ENCODE measurements at places on chromosomes 7 and 10. TPM values are rescaled to one million over a fixed set of nuclear protein-coding genes. Genes with fewer than 3 reads are reported as not detected.

GRCh38 chr10:74690393-74690792, 136.0 kb upstream of the KAT6B start:
- DNase-seq: no peak

DNA sequence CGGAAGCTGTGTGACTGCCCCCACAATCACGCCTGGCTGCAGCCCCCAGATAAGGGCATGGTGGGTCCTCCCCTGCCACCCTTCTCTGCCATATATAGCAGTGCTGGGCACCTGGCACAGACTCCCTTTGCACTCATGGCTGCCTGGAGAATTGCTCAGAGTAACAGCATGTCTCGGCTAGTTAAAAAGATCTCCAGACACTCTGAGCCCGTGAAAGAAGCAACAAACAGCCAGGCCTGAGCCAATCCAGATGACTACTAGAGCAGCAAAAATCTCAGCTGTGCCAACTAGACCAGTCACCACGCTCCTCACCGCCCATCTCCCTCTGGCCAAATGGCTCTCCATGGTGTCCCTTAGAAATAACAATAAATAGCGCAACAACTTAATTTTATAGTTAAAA, 71.3 kb downstream of the PARD3 start:
- DNase-seq: no peak

Gene AQP1
- total RNA-seq: not detected

Gene BLOC1S2
- 45.8 TPM for total RNA-seq

DNA sequence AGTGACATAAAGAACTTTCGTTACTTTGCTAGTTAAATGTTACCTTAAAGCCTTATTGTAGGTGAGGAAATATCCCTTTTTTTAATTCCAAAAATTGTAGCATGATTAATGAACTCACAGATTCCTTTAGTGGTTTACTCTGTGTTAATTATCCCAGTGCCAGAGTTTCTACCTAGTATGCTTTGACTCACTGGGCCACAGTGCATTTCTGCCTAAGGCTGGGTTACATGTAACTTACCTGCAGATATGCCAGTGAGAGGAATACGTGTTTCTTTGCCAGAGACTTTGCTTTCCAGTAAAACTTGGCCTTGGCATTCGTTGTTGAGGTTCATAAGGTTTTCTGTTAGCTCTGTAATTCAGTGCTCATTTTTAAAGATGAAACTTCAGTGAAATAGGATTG, 380.8 kb upstream of the LRGUK start:
- DNase-seq: no peak

Gene CDCA7L
- total RNA-seq: 128 TPM

DNA sequence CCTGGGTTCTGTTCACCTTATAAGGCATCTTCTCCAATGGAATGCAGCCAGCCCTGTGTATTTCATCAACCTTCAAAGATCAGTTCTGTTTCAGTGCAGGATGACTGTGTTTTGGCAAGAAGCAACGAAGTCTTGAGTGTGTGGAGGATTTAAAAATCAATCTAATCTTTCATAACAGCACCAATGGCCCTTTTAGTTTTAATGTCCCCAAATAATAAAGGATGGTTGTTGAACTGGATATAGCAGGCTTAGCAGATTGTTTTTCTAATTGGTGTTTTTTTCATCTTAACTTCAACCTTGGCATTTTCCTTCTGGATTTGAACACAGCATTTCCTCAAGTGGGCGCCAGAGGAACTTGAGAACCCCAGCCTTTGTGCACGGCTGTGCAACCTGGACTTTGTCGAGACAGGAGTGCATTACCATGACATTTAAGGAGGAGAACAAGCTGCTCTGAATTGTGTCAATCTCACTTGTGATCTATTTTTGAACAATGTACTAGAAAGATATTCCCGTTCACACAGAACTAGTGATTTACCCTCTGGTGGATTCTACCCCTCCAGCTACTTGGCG, 313.3 kb upstream of the AKR1E2 start:
- DNase-seq: peak; percentile 65

Gene GPR37
- 20.0 TPM for total RNA-seq

Gene TMEM139
- 2.5 TPM for total RNA-seq

Gene ADAM12
- 0.11 TPM for total RNA-seq

DNA sequence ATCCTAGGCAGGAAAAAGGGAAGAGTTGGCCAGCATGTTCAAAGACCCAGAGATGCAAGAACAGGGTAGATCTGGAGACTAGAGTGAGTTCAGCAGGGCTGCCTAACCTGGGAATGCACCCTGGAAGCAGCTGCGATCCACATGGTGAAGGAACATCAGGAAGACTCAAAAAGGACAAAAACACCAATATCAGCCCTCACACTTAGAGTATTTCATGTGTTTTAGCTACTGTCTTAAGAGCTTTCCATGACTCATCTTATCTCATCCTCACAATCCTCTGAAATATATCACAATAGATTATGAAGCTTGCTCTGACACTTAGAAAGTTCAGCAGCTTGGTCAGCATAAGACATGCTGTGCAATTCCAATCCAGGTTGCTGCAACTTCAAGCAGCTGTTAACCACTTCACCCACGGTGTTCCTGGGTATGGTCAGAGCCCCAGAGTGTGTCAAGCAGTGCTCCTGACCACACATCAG, 380.9 kb downstream of the PARD3 start:
- no peak for DNase-seq

Gene CD36
- not detected for total RNA-seq

DNA sequence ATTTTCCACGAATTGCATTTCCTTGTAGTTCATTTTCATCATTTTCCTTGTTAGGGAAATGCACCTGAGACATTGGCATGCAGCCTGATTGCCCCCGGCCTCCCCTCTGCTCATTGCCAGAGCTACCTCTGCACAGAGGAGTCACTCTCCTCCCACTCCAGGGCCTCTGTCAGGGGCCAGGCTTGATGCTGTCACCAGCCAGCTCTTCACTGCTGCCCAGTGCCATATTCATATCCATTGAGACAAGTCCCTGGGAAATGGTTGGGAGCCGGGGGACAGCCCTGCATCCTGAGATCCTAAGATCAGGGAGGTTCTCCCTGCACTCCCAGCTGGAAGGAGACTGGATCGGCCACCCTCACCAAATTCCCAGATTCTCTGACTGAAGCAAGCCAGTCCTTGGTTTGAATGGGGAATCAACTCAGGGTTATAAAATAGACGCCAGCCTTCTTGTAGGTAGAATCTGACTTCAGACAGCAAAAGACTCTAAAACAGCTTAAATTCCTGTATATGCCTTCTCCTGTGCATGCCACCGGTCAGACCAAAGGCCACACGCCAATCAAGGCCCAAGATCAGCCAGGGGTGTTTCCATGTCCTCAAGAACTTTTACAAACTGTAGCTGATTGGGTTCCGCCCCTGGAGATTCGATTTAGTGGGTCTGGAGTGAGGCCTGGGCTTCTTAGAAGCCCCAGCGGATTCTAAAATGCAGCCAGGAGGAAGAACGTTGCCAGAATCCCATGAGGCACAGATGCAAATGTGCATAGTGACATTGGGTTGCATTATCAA, 86.5 kb downstream of the PARP12 start:
- DNase-seq: no peak

Gene LIPM
- total RNA-seq: not detected

Gene MEST
- total RNA-seq: 154 TPM

GRCh38 chr7:95772771-95773581, 622 bp downstream of the DYNC1I1 start:
- peak; percentile 62 for DNase-seq

DNA sequence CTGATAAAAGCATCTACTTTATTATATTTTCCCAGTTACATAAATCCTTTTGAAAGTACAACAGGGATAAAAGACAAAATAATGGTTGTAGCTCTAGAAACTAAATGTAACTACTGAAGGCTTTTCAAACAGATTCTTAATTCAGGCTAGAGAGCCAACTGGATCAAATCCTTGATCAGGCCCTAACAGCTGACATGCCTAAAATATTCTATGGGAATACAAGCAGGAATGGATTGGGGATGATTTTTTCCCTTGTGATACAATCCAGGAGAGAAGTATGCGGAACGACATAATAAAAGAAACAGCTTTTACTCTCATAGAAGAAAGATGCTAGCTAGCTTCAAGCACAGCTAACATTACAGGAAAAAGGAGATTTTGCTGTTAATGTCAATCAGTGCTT, 49.0 kb downstream of the NT5C2 start:
- DNase-seq: no peak

GRCh38 chr7:131553931-131554330, 2.5 kb downstream of the PODXL start:
- DNase-seq: peak; percentile 48

- peak; percentile 89 for DNase-seq
These were observed 50.5 kb downstream of the TMEM209 start for GRCh38 chr7:130154501-130155317.

Gene DDC
- total RNA-seq: 0.48 TPM

- peak; percentile 30 for DNase-seq
These were observed 102.8 kb upstream of the RET start for GRCh38 chr10:42973870-42974692.

Gene MYH16
- not detected for total RNA-seq

- DNase-seq: no peak
These were observed 21.2 kb downstream of the ZNF680 start for GRCh38 chr7:64541438-64542359.

Gene OR2A42
- total RNA-seq: not detected

Gene ANKRD22
- not detected for total RNA-seq

Gene SMKR1
- not detected for total RNA-seq

GRCh38 chr10:127306479-127306878, 110.1 kb upstream of the INSYN2A start:
- DNase-seq: no peak

Gene FEZF1
- total RNA-seq: 2.1 TPM

DNA sequence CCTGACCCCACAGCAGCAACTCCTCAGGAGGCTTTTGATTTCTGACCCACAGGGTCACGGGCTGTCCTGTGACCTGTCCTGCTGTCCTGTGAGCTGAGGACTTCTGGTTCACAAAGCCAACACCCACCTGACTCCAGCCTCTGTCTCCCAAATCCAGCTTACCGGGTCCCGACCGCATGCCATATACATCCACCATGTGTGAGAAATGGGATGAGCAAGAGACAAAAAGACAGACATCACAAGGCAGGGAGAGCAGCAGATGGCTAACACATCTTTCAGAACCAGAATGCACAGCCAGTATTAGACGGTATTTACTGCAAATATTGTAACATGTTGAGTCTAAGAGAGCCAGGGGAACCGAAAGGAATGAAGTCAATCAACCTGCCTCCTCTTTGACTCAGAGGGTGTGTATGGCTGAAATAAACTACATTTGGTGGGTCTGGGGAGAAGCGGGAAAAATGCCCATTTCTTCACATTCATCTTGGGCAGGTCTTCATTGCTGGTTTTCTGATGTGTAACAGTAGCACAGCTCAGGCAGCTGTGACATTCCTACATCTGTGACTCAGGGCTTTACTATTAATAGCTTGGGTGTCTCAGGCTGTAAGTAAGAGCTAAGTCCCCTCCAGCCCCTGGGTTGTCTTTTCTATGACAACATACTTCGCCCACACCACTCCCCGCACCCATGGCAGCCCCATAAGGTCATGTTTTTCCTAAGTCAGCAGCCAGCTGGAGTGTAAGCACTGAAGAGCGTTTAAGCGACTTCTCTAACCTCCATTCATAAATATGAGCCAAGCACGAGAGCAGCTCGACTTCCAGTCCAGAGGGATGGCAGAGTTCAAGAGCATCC, 25.0 kb downstream of the ABLIM1 start:
- DNase-seq: peak; percentile 13

DNA sequence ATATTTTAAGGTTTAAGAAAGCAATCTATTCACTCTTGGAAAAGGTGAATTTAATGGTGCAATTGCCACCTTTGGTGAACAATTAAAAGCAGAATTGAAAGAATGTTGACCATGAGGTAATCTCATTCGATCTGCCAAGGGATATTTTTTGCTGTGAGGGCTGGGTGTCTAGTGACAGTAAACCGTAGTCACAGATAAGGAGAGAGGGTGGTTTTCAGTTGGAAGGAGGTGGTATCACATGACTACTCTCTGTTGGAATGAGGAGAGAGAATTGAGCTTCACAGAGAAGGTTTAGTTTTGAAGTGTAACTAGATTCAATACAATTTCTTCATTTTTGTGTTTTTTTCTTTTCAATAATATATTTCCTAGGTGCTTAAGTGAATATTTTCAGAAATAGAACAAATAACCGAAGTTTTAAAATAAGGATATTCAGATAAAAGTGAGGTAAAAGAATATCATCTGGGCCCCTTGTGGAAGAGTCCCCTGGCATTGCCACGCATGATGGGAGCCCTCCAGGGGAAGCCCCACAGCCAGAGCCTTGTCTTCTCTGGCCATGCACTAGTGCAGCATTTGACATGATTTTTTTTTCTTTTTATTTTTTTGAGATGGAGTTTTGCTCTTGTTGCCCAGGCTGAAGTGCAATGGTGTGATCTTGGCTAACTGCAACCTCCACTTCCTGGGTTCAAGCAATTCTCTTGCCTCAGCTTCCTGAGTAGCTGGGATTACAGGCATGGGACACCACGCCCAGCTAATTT, 73.4 kb downstream of the GPR141 start:
- DNase-seq: no peak

- peak; percentile 22 for DNase-seq
These were observed 582 bp downstream of the STEAP2 start for GRCh38 chr7:90212149-90212495.

Gene HELLS
- total RNA-seq: 187 TPM

Gene PIK3AP1
- total RNA-seq: 1.2 TPM

DNA sequence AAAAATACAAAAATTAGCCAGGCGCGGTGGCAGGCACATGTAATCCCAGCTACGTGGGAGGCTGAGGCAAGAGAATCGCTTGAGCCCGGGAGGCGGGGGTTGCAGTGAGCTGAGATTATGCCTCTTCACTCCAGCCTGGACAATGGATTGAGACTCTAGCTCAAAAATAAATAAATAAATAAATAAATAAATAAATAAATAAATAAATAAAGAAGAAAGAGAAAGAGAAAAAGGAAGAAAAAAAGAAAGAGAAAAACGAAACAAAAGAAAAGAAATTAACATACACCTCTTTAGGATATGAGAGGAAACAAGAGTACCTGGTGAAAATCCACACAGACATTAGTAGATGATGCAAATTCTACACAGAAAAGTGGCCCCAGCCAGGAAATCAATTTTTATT, 713.7 kb upstream of the POT1 start:
- no peak for DNase-seq

- no peak for DNase-seq
These were observed 28.2 kb upstream of the PAX2 start for GRCh38 chr10:100717166-100717565.

GRCh38 chr10:121864653-121865052, 63.2 kb downstream of the ATE1 start:
- DNase-seq: no peak

DNA sequence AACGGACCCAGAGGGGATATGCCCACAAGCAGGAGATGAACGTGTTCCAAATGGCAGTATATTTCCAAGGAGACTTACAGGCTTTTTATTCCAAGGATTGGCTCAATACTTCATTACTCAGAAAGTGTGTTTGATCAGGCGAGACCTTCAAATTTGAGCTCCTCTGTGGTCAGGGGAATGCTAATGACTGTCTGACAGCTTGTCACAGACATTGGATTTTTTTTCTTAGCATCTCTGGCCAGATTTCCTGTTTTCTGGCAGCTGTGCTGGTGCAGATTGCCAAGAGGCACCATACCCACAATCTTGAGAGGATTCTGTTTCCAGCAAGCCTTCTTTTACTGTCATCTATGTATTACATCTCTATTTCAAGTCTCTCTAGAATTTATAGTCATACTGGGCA, 93.8 kb downstream of the C1GALT1 start:
- no peak for DNase-seq

GRCh38 chr7:124645704-124646103, 119.9 kb downstream of the GPR37 start:
- DNase-seq: no peak

Gene SSMEM1
- total RNA-seq: not detected
